Mesenchymal stem cell (in vitro differentiated cells and primary cell): ENCODE measurements at places on chromosomes 4 and X.

- peak; percentile 7 for DNase-seq
Measured at GRCh38 chr4:12761694-12762093, 722.4 kb downstream of the RAB28 start.

DNA sequence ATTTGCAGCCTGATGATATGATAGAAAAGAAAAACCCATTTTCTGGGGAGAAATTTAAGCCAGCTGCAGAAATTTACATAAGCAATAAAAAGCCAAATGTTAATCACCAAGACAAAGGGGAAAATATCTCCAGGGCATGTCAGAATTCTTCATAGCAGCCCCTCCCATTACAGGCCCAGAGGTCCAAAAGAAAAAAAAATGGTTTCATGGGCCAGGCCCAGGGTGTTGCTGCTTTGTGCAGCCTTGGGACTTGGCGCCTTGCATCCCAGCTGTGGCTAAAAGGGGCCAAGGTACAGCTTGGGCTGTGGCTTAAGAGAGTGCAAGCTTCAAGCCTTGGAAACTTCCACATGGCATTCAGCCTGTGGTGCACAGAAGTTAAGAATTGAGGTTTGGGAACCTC, 97.9 kb upstream of the CDX4 start:
- no peak for DNase-seq

GRCh38 chr4:95304898-95305297, 243.9 kb downstream of the UNC5C start:
- DNase-seq = peak; percentile 65

- DNase-seq = no peak
Measured at GRCh38 chr4:7418131-7418943, 16.4 kb downstream of the PSAPL1 start.
